ENCODE measurements at places on chromosomes 1 and 21.

DNA sequence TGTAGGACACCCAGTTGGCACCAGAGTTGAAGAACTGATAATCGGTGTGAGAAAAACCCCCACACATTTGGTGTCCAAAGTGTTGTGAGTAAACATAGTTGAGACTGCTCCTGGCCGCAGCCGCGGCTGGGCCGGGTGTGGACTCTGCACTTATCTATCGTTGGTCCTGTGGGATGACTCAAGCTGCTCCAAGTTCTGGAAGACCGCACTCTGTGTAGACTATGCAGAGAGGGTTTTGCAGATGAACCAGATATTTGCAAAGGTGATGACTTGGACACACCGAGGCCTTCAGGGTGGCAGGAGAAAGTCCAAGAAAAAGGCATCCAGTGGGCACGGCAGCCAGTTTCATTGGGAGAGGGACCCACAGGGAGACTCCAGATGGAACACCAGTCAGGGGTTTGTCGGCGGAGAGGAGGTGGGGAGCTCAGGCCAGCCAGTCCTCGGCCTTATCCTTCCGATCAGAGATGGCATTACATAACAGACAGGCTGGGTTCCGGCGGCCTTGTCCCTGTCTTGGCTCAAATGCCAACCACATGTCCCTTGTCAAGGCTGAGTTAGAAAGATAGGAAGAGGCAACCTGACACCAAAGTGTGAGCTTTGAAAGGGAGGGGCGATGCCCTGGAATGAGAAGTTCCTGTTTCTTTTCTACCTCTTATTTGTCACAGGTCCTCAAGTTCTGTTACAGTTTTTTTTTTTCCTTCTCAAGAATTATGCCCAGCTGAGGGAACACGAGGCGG is 21.1 kb downstream of the C2CD2 start:
- no peak for DNase-seq

GRCh38 chr1:21090463-21090862 is 86.2 kb downstream of the EIF4G3 start:
- DNase-seq = no peak

DNA sequence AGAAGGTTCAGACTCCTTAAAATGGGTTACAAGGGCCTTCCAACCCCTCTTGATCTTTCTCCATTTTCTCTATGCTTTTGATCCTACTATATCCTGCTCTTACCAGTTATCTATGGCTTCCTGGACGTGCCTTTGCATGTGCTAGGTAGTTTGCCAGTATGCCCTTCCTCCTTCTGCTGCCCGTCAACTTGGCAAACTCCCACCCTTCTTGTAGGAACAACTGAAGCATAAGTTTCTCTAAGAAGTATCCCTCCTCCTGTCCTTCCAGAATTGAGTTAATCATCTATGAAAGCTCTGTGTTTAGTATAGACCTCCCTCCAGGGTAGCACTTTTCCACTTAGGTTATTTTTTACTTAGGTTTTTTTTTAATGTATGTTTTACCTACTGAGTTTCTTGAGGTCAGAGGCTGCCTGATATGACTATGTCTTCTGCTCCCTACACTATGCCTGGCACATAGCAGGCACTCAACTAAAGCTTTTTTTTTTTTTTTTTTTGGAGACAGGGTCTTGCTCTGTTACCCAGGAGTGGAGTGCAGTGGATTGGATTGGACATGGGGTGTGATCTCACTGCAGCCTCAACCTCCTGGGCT is 10.0 kb upstream of the IGSF3 start:
- DNase-seq = no peak

GRCh38 chr1:162699366-162699765 is 67.1 kb downstream of the DDR2 start:
- no peak for DNase-seq

- no peak for DNase-seq
Measured at GRCh38 chr1:6454856-6455751, 10.9 kb downstream of the TNFRSF25 start.

- DNase-seq = no peak
Measured at GRCh38 chr1:181152892-181153633, 64.6 kb downstream of the IER5 start.

DNA sequence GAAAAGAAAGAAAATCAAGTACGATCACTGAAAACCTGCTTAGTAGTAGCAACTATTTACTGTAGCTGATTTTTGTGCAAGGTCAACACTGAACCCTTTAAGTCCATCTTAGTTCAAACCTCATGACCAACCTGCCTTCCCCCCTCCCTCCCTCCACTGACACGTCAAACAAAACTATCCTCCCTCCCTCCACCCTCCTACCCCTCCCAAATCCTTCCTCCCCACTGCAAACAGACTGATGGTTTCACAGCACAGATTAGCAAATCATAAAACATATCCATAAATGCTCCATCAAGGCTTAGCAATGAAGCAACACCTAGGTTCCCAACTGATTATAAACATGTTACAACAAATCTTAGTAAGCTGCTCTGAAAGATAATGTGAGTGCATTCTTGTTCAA is 164.3 kb upstream of the GREM2 start:
- DNase-seq = no peak

- DNase-seq = no peak
Measured at GRCh38 chr1:226542623-226543103, 5.9 kb upstream of the STUM start.

GRCh38 chr1:205082431-205082830 is 1.8 kb downstream of the TMEM81 start:
- no peak for DNase-seq

- DNase-seq = no peak
Measured at GRCh38 chr1:101379037-101379436, 142.2 kb downstream of the S1PR1 start.
